ENCODE measurements at places on chromosomes 13 and 19.

- DNase-seq = no peak
These were observed 5.7 kb upstream of the THSD1 start for GRCh38 chr13:52411629-52412028.

GRCh38 chr13:22770891-22771290, 409.9 kb upstream of the SGCG start:
- DNase-seq = no peak

- no peak for DNase-seq
These were observed 1.3 kb upstream of the PPAN start for GRCh38 chr19:10104665-10105508.

DNA sequence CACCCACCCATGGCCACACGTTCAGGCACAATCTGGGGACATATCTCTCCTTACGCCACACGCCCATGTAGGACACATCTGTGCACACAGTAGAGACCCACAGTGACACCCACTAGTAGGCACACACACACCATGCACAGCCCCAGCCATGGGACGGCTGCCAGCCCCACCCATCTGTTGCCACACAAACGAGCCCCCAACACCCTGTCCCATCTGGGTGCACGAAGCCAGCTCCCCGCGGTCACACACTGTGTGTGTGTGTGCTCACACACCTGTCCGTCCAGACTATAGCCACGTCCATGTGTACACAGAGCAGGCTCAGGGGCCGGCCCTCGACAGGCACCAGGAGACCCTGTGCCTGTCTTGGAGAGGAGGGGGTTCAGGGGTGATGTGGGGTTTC, 10.6 kb downstream of the ERFL start:
- DNase-seq = no peak

DNA sequence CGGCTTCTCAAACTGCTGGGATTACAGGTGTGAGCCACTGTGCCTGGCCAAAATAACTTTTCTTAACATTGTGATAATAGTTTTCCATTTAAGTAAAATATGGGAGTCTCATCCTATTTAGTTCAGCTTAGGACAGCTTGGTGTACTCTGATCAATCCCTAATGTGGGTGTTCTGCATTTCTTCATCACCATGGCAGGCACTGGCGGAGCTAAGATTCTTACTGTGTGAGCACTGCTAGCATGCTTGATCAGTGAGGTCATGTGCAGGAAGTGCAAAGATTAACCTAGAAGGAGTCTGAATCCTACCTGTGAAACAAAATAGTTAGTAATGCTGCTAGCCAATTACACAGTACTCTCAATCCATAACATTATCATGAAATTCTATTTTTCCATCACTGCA, 1684.2 kb upstream of the SLC10A2 start:
- no peak for DNase-seq

- DNase-seq = peak; percentile 61
These were observed 14.7 kb upstream of the GRAMD1A start for GRCh38 chr19:34985249-34986022.
